ENCODE measurements at places on chromosomes 6 and 20.

DNA sequence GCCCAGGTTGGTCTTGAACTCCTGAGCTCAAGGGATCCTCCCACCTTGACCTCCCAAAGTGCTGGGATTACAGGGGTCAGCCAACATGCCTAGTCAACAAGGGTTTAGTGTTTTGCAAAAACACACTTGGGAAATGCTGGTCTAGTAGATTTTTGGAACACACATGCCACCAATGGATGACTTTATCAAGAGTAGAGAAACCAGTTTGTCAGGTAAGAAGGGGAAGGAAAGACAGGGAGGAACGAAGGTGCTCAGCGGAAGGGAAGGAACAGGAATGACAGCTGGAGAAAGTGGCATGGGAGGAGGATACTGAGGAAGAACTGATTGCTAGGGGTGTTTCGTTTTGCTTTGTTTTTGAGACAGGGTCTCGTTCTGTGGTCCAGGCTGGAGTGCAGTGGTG lies 15.6 kb upstream of the SEC63 start:
- DNase-seq = no peak

DNA sequence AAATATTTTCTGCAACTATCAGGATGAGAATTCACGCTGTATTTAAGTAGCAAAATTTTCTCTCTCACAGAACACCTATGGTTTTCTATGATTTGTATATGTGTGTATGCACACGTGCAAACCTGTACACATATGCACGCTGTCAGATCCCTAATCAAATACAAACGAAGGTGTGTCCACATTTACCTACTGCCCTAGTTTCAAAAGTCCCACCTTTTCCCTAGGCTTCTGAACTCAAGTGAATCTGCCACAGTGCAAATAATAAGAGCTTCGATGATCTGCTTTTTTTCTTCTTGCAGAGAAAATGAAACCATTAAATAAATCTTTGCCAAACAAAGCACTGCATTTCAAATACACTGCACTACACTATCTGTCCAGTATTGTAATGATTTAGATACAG lies 6.5 kb downstream of the HIVEP2 start:
- no peak for DNase-seq

DNA sequence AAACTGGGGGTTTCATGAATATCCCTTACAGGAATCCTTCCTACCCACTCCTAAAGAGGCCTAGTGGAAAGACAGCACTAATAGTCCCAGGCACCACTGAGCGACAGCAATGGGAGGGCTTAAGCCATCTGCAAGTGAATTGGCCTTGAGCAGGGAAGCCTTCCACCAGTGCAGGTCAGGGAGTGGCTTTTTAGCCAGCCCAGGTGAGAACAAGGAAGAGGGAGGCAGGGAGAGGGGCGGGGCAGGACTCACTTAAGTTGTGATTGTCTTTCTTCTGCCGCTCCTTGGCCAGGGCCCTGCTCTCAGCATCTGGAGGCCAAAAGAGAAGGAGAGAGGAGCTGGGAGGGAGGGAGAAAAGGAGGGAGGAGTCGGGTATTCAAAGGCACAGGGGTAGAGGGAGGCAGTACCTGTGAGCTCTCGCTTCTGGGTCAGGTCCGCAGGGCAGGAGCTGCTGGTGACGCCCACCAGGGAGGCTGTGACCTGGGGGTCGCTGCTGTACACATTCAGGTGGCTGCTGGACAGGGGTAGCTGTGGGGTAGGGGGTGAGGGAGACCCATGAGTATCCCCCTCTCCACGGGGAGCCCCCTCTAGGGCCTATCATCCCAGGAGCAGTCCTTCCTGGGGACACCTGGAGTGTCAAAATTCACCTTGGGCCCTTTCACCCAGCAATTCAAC lies 47.8 kb downstream of the TFEB start:
- no peak for DNase-seq

DNA sequence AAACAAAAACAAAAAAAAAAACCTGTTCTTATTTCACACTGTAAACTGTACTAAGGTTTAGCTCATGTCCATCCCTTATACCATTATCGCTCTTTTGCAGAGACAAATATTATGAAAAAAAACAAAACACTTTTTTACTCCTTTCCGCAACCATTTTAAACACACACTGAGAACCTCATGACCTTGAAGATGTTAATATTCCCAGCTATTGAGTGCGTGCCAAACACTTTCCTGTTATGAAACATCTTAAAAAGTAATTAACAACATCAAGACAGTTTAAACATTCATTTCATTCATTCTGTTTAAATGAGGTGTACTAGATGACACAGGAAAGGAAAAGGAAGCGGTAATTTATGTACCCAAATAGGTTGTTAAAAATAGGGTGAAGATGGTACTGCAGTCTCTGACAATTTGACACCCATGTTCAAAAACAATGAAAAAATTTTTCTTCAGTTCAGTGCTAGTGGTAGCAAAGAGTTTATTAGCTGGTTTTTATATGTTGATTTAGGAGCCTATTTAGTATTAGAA lies 3.9 kb upstream of the ARHGAP18 start:
- no peak for DNase-seq

DNA sequence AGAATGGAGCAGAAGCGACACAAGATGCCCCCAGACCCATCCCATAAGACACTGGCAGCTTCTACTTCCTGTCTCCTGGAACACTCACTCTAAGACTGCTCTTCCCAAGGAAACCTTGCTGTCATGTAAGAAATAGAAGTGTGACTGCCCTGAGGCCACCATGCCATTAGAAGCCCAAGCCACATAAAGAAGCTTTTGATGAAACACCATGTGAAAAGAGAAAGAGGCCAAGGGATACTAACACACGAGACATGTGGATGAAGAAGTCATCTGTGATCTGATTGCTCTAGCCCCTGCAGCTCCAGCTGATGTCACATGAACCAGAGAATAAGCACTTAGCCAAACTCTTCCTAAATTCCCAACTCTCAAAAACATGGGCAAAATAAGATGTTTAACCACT lies 117.9 kb upstream of the PCSK2 start:
- no peak for DNase-seq

DNA sequence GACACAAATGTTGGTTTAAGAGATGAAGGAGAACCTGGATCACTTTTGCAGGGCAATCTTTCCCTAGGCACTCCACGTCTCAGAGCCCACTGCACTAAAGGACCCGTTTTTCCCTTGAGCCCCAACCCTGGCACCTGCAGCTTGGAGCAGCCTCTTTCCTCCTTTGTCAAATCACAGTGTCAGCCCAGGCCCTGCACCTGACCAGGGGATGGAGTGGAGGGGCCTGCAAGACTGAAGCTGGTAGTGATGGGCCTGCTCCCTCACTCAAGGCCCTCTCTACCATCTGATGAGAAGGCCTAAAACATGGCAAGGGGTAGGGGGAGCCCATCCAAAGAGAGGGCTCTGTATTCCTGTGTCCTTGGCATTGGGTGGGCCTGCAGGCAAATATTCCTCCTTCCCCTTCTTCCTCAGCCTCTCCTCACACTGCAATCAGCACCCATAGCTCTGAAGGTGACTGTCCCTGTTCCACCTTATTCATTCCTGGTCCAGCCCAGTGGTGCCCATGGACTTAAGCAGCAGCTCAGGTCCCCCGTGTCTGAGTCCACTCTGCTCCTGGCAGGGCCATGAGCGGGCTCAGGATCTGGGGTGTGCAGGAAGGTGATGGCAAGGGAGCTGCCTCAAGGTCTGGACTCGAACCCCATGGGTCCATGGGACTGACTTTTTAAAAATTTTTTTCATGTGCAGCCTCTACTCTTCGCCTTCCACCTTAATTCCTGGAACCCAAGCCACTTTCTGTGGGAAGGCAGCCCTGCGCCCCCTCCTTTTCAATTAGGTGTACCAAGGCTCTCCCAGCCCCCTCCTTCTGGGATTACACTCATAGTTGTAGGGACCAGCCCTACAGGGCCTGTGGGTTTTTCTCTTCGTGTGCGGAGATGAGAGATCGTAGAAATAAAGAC lies 6.7 kb downstream of the RAET1G start:
- no peak for DNase-seq

DNA sequence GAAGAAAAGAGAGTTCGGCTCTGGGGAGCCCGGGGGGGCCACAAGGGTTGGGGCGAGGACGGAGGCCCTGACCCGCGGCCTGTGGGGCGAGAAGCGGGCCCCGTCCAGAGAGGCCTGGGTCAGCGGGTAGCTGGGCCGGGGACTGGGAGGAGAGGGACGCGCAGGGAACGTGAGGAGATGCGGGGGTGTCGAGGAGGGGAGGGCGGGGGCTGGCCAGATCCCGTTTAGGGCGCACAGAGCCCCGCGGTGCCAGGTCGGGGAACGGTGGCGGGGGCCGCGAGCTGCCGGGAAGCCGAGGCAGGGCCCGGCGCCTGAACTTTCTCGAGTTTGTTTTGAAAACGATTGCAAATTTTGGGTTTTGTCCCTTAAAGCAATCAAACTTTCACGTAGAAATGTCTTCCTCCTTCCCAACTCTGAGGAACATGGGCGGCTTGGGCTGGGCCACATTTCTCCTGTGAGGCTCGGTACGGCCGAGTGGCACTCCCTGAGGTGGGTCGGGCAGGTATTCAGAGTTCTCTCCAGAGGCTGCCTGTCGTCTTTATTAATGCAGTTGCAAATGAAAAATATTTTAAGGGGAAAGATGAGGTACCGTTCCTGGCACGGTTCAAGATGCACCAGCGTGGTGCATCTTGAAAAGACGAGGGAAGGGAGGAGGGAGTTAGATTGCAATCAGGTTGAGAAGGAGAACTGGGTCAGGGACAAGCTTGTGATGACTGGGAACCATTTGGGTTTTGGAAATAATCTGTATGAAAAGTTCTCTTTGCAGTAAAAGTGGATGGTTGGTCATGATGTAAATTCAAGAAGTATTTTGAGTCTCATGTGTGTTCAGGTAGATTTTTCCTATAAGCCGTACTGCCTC lies 972 bp downstream of the RNF8 start:
- no peak for DNase-seq

All from stimulated activated CD4-positive, alpha-beta T cell treated with anti-CD3 and anti-CD28 coated beads, Interleukin-15, amount 100 ng/mL, for 1 hour (primary cell).